Vagina (tissue), 2 donors: ENCODE measurements at places on chromosomes 7 and 10. TPM values are rescaled to one million over a fixed set of nuclear protein-coding genes. Genes with fewer than 3 reads are reported as not detected.

GRCh38 chr7:19692111-19692828 lies 16.6 kb downstream of the POLR1F start:
- DNase-seq: no peak

DNA sequence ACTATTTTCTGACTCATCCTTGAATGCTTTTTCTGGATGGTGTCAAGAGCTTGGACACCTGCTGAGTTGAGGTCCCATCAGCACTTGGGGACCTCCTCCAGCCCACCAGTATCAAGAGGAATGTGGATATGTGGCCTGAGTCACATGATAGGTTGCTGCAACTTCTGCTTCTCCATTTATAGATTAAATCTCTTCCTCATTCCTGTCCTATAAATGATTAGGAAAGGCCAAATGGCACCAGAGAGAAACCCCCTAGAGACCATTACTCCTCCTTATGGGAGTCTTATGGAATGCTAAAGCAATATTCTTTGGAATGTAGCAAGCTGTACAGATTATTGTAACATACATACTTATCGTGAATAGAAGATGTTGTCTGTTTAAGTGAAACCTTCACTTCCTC lies 85.6 kb downstream of the NEUROD6 start:
- DNase-seq: no peak

Gene PKD1L1
- 0.49 TPM for total RNA-seq

Gene NT5C2
- total RNA-seq: 71.2 TPM

Gene HMX2
- not detected for total RNA-seq

DNA sequence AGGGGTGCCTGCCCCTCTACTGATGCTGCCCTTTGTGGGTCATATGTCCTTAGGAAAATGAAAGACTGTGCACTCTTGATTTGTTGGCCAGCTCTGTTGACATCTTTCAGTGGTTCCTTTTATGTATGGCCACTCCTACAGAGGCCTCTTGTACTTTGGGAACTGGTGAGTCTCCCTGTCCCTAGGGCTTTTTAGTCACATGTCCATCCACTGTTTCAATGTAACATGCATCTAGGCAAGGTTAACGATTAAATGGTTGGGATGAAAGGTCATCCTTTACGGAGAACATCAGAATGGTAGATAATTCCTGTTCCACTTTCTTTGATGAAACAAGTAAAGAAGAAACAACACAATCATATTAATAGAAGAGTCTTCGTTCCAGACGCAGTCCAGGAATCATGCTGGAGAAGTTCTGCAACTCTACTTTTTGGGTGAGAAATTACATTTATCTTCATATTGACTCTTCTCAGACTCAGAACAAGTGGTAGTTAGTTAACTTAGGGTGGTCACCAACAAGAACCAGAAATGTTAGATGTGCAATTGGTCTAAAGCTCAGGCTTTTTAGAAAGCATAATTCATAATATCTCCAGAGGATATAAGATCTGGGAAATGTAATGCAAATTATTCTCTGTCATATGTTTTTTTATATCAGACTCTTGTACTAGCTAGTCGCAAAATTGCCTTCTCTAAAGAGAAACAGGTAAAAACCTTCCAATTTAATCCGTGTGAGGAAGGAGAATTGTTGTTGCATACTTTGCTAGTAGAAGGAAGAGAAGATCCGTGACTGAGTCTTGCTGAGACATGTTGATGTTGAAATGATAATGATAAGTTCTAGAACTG lies at the start of gene ABCC2:
Gene ABCC2, plus strand, starts transcription at position 194 of the 840 bp plus-strand sequence. Its CDS starts 205 bp downstream, at position 399.
- no peak for DNase-seq

Gene ARL4A
- total RNA-seq: 58.2 TPM

DNA sequence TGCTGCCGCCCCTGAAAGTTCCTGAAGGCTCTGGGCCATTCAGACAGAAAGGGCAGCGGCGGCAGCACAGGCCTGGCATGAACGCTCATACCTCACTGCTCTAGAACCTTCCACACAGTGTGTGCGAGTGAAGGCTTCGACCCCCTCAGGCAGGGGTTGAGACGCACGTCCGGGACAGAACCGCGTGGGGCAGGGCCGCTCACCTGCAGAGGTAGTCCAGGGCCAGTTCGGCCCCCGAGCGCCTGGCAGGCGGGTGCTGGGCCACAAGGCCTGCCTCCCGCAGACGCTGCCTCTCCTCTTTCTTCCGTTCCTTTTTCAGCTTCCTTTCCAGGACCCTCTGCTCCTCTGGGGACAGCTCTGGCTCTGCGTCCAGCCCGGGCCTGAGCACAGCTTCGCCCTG lies 26.8 kb downstream of the CYP2W1 start:
- no peak for DNase-seq

DNA sequence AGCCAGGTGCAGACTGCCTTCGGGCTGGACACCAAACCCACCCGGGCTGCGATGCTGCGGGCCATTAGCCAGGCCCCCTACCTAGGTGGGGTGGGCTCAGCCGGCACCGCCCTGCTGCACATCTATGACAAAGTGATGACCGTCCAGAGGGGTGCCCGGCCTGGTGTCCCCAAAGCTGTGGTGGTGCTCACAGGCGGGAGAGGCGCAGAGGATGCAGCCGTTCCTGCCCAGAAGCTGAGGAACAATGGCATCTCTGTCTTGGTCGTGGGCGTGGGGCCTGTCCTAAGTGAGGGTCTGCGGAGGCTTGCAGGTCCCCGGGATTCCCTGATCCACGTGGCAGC lies 50.0 kb downstream of the VWA2 start:
- no peak for DNase-seq

- no peak for DNase-seq
These were observed 198.7 kb downstream of the CXCL12 start for GRCh38 chr10:44186150-44186549.

Gene LEP
- total RNA-seq: 7.4 TPM

Gene OR9A2
- total RNA-seq: not detected

Gene GPR85
- total RNA-seq: not detected

GRCh38 chr10:13743101-13743693 lies 156.4 kb downstream of the PRPF18 start:
- DNase-seq: no peak

Gene NME8
- total RNA-seq: not detected

Gene EMX2
- total RNA-seq: 0.74 TPM

Gene EBLN1
- total RNA-seq: not detected

- DNase-seq: no peak
These were observed 43.4 kb downstream of the ADCYAP1R1 start for GRCh38 chr7:31095286-31096197.

DNA sequence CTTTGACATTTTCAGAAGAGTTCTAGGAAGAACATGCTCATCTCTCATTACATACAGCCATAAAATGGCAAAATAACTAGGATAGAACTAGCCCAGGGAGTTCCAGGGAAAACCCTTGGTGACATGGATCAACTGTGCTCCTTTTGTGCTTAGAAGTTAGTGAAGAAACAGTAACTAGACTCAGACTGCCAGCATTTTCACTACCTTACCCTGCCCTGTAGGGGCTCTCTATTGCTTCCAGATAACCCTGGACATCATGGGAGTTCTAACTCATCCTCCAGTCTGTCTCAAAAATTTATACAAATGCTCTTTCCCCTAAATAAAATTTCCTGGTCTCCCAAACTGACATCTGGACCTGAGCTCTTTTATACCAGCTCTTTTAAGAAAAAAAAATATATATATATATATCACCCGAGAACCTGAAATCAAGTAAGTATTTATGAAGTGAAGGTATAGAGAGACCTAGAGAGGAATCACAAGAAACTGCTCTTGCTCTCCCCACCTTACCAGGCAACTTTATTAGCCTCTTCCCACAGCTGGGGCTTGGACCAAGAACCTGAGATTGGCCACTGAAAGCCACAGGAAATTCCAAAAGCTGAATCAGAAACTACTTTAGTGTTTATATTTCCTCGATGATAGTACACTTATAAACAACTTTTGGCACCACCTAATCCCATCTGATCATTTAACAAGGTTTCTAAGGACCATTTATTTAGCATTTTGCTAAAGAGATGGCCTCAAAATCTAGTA lies 101.4 kb downstream of the RELN start:
- no peak for DNase-seq

DNA sequence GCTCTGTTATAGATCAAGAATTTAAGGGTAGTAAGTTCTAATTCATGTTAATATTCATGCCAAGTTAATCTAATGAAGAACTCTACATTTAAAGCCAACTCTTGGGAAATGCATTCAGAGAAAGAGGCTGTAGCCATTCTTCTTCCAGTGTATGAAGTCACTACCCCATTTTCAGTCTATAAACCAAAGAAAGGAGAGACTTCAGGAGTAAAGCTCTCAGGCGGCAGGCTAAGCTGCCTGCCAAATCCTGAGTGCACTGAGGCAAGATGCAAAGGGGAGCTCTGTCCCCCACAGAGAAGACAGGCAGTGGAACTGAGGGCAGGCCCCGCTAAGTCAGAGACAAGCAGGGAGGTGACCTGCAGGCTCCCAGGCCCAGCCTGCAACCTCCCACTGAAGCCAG lies 41.5 kb downstream of the SLIT1 start:
- no peak for DNase-seq

- DNase-seq: no peak
These were observed 10.0 kb upstream of the DDIT4 start for GRCh38 chr10:72263613-72264241.

DNA sequence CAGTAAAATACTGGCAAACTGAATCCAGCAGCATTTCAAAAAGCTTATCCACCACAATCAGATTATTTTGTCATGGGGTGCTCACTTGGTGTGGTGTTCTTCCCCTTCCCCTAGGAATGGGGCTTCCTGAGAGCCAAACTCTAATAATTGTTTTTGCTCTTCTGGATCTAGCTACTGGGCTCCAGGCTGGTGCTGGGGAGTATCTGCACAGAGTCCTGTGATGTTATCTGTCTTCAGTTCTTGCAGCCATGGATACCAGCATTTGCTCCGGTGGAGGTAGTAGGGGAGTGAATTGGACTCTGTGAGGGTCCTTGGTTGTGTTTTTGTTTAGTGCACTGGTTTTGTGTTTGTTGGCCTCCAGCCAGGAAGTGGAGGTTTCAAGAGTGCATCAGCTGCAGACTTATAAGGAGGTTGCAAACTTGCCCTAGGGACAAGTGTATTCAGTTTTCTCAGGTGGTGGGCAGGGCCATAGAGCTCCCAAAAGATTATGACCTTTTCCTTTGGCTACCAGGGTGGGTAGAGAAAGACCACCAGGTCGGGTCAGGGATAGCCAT lies 308.5 kb upstream of the MAGI2 start:
- DNase-seq: no peak

Gene HOXA1
- total RNA-seq: 0.74 TPM

Gene CASP2
- total RNA-seq: 24.8 TPM

Gene CCDC146
- 20.6 TPM for total RNA-seq

GRCh38 chr7:80324032-80324431 lies 187.8 kb downstream of the GNAT3 start:
- DNase-seq: no peak

GRCh38 chr7:6317797-6318438 lies 45.5 kb upstream of the CYTH3 start:
- peak; percentile 96 for DNase-seq

Gene IL2RA
- total RNA-seq: not detected

Gene SSMEM1
- total RNA-seq: not detected

DNA sequence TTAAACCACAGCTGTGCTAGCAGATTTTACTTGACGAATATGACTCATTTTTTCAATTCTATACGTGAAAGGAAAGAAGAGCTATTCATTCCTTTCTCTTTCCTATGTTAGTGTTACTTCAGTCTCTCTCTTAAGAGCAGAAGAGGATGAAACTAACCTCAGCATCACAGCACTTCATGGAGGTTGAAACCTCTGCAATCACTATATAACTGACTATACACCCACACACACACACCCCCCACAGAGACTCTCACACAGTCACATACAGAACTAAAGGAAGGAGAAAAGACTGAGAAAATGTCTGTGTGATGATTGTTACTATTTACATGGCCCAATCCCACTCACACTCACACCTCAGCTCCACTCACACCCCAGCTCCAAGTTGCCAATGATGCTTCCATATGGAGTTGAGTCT lies 104.2 kb downstream of the KIF20B start:
- no peak for DNase-seq

Gene RELN
- 7.4 TPM for total RNA-seq

DNA sequence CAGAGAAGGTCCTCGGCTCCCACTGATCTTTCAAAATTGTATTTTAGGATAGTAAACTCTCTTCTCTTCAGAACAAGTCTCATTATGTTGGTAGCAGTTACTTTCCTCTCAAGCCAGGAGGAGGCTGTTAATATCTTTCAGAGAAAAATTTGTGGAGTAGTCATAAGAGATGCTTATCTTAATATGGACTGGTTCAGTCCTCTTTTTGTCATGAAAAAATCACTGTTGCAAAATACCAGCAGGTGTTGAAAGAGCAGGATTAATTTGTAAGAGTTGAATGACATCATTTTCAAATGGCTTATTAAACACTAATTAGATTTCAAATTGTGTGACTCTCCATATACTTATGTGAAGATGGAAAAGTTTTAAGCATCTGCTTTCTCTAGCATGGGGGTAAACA lies 662.5 kb downstream of the POM121L12 start:
- no peak for DNase-seq

Gene PAPOLB
- total RNA-seq: not detected

Gene CALHM3
- total RNA-seq: not detected

- DNase-seq: no peak
These were observed 57.8 kb downstream of the MINDY3 start for GRCh38 chr10:15802375-15802949.

Gene GIMAP6
- total RNA-seq: 21.4 TPM

Gene CALY
- total RNA-seq: 4.7 TPM

- DNase-seq: no peak
These were observed 43.0 kb upstream of the NPS start for GRCh38 chr10:127506094-127506493.

DNA sequence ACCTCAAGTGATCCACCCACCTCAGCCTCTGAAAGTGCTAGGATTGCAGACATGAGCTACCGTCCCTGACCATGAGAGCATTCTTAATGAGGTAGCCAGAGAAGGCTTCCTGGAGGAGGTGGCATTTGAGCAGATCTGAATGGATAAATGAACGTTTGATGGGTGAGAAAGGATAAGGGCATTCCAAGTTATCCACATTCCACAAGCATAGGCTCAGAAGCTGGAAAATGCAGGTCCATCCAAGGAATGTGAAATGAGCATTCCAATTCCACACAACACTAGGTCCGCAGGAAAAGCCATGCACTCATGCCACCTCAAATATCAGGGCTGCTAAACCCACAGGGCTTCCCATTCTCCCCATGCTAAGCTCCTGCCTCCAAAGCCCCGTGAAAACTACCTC lies 17.0 kb downstream of the TMEM130 start:
- no peak for DNase-seq

DNA sequence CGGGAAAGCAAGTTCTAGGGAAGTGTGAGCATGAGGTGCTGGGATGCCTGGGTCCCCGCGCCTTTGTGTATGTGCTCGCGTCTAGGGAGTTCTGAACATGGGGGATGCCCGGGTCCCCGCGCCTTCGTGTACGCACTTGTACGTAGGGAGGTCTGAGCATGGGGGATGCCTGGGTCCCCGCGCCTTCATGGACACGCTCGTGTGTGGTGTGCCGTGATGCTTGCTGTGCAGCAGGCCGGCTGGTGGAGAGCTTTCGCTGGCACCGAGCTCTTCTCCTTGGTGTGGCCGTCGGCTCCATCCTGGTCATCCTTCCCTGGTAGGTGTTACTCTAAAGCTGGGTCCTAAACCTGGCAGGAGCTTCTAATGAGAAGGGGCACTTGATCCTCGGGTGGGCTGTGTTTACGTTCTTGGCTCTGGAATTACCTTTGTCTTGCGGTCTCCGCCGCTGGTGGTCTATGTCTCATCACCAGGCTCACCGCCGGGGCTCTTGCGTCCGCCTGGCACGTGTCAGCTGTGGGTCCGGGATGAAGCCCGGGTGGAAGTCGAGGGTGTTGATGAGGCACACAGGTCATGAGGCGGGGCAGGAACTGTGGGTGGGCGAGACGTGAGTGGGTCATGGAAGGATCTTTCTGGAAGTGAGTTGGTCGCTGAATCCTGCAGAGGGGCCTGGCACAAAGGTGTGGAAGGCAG lies 63.5 kb downstream of the DNAJB6 start:
- no peak for DNase-seq

Gene PVRIG
- 1.7 TPM for total RNA-seq

- no peak for DNase-seq
These were observed 2.7 kb downstream of the ASAH2 start for GRCh38 chr10:50248598-50248997.
